ENCODE measurements at places on chromosomes 4 and X. TPM values are rescaled to one million over a fixed set of nuclear protein-coding genes. Genes with fewer than 3 reads are reported as not detected.

The GATA1 gene
- not detected for total RNA-seq

The SRD5A3 gene
- total RNA-seq: 5.9 TPM

The TAF9B gene
- total RNA-seq: 14.8 TPM

The KLHL4 gene
- total RNA-seq: 0.11 TPM

The TMPRSS11A gene
- not detected for total RNA-seq

The MFAP3L gene
- 1.7 TPM for total RNA-seq

The IQSEC2 gene
- total RNA-seq: 0.83 TPM

The FHDC1 gene
- 0.22 TPM for total RNA-seq

The BLOC1S4 gene
- total RNA-seq: 24.3 TPM

The PLS3 gene
- 0.53 TPM for total RNA-seq

The CENPE gene
- total RNA-seq: 51.4 TPM
